ENCODE measurements at places on chromosomes 4 and X. TPM values are rescaled to one million over a fixed set of nuclear protein-coding genes. Genes with fewer than 3 reads are reported as not detected.
A peak's percentile ranks its signal among the peaks of the same experiment; 100 is the strongest.

- peak; percentile 9 for DNase-seq
These were observed 1.1 kb downstream of the SORBS2 start for GRCh38 chr4:185810746-185811508.

DNA sequence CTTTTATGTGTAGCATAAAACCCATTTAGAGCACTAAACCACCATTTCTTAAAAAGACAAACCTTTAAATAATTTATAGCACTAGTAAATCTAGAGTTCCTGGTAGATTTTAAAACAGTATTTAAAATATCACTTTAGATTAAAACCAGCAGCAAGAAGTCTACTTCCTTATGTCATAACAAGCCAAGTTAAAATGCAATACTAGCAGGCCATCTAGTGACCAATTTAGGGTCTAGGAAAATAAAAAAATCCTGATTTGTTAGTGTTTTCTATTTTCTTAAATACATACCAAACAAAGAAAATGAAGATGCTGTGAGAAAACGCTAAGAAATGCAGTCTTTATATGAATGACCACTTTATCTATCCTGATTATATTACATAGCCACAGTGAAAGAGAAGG, 53.9 kb downstream of the PAPSS1 start:
- DNase-seq = peak; percentile 25

Gene CXCL3
- total RNA-seq = 1.1 TPM

Gene CPZ
- 4.0 TPM for total RNA-seq

Data from RPMI7951 (cell line).